ENCODE measurements at places on chromosomes 12 and 14. TPM values are rescaled to one million over a fixed set of nuclear protein-coding genes. Genes with fewer than 3 reads are reported as not detected.
A peak's percentile ranks its signal among the peaks of the same experiment; 100 is the strongest.

The ANKRD33 gene
- total RNA-seq = not detected

The IQSEC3 gene
- total RNA-seq = 0.69 TPM

The PTGER2 gene
- 0.60 TPM for total RNA-seq

- no peak for DNase-seq
Observed at GRCh38 chr12:132190834-132191500, 46.7 kb downstream of the NOC4L start.

DNA sequence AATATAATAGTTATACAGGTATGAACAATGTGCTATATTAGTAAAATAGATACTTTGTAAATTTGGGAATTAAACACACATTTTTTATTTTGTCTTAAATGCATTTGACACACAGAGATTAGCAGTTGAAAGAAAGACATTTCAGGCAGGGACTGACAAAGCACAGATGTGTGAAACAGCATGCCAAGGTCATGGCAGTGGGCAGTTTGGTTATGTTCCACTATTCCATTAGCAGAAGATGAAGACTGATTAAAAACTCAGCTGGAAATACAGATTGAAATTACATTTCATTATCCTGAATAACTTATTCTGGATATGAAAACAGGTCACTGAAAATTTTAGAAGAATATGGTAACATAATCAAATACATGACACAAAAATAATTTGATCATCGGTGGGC, 669.8 kb upstream of the LRFN5 start:
- no peak for DNase-seq

DNA sequence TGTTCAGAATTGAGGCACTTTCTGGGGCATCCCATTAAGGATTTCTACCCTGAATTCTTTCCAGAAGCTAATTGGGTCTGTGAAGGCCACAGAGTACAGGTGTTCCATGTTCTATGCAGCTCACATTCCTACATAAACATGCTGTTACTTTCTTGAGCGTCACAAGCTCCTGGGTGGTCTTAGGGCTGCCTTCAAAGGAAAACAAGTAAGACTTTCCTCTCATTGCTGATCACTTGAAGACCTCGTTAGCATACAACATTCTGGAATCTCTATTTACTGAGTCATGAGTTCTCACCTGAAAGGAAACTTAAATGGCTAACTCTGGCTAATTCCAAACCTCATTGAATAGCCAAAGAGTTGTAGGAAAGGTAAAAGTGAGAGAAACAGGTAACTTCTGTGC, 63.0 kb upstream of the HMGA2 start:
- DNase-seq = no peak

- no peak for DNase-seq
Observed at GRCh38 chr12:127819056-127819455, 447.9 kb upstream of the TMEM132C start.

DNA sequence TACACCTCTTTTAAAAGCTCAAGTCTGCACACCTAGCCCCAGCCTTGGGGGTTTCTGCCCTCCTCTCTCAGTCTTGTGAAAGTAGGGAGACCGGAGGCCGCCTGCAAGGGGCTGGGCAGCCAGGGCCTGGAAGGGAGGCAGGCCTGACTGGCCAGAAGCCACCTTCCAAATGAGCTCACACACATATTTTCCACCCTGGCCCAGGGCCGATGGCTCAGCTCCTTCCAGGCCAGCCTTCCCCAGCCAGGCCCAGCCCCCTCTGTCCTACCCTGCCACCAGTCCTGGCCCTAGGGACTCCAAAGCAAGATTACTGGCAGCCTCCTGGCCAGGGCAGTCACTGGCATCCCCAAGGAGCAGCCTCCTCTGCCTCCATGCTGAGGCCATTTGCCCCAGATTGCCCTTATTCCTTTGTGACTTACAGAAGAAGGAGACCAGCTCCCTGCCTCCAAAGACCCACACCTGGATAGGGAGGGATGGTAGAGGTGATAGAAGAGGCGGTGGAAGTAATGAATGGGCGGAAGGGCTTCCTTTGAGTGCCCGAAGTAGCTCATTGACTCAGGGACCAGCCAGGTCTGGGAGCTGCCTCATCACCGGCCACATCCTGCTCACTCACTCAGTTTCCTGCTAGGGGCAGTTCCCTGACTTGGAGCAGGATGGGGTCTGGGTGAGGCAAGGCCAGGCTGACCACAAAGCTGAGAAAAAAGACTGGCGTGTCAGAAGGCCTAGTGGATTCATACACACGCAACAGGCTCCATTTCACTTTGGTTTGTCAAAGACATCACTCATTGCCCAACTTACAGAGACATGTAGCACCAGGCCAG, 14.8 kb downstream of the MMP14 start:
- peak; percentile 91 for DNase-seq

GRCh38 chr12:102317155-102317554, 119.5 kb upstream of the PMCH start:
- no peak for DNase-seq

Measured in left ventricle myocardium inferior (tissue), 1 donor.